ENCODE measurements at places on chromosomes 2 and 18.

DNA sequence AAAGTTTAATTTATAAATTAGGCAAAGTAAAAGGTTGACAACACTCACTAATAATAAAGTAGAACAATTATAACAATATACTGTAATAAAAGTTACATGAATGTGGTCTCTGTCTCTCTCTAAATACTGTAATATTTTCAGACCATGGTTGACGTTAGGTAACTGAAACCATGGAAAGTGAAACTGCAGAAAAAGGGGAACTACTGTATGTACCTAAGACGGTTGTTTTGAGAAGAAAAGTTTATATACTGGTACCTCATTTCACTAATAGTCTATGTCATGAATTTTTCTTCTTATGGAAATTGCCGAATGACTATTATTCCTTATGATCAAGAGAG, 166.7 kb upstream of the ZNF521 start:
- DNase-seq = no peak

DNA sequence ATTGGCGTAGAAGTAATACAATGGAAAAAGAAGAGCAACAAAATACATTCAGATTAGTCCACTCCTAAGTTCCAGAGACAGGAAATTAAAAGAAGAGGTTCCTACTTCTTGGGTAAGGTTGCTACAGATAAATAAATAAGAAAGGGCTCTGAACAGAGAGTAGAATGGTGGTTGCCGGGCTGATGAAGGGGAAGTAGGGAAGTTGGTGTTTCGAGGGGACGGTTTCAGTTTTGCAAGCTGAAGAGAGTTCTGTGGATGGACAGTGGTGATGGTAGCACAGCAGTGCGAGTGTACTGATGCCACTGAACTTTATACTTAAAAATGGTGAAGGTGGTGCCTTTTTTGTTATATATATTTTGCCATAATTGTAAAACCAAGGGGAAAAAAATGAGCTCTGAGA, 48.2 kb downstream of the CABYR start:
- DNase-seq = no peak

GRCh38 chr2:23669413-23670244, 257.3 kb downstream of the ATAD2B start:
- peak; percentile 8 for DNase-seq

- DNase-seq = no peak
Measured at GRCh38 chr2:85309699-85310321, 18.0 kb downstream of the TGOLN2 start.

GRCh38 chr18:62717169-62717924, 2.0 kb downstream of the PHLPP1 start:
- DNase-seq = peak; percentile 63

- no peak for DNase-seq
Measured at GRCh38 chr2:26178746-26179436, 6.0 kb downstream of the GAREM2 start.

DNA sequence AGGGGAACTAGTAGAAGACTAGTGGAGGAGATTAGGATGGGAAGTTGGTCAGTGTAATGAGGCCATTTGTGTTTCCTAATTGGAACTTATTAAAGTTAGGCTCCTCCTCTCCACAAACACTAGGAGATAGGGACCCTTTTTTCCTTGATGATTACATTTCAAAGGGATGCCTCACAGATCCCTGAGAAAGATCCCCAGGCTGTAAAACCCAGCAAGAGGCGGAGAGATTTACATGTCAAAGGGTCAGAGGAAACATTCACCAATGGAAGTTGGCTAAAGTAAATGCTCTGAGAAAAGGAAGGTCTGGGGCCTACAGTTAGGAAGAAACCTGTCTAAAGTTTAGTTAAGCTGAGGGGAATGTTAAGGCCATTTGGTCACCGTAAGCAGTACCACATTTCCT, 1.4 kb upstream of the CCDC85A start:
- DNase-seq = no peak

DNA sequence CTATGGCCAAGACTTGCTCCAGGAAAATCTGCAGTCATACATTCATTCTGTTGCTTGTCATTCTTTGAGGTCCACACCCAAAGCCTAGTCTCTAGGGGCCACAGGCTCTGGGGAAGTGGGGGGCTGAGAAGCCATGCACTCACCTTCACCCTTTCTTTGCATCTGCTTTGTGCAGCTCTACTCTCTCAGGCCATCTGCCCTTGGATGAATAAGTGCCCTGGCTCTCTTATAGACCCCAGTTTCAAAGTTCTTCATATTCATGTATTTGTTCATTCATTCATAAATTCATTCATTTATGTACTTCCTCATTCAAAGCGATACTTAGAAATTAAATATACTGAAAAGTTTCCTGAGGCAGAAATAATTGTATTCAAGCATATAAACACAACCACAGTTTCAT, 130.3 kb upstream of the FAM98A start:
- DNase-seq = no peak

GRCh38 chr18:63177919-63178821, 141.4 kb downstream of the BCL2 start:
- peak; percentile 29 for DNase-seq

GRCh38 chr2:126792993-126793392, 105.7 kb upstream of the TEX51 start:
- no peak for DNase-seq

DNA sequence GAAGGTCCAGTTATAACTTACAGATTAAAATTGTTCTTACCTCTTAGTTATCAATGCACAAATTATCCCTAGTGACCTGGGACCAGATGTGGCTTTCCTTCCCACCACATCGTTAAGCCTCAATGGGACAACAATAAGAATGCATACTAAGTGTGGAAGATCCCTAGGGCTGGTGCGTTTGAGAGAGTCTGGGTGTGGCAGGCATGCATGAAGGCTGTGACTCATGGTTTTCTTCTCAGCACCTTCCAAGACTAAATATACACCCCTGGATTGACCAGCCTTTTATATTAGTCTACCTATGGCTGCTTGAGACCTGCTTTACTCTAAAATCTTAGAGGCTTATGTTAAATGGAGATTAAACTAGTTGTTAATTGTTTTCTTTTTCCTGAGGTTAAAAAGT, 261.7 kb upstream of the SLC14A2 start:
- no peak for DNase-seq

DNA sequence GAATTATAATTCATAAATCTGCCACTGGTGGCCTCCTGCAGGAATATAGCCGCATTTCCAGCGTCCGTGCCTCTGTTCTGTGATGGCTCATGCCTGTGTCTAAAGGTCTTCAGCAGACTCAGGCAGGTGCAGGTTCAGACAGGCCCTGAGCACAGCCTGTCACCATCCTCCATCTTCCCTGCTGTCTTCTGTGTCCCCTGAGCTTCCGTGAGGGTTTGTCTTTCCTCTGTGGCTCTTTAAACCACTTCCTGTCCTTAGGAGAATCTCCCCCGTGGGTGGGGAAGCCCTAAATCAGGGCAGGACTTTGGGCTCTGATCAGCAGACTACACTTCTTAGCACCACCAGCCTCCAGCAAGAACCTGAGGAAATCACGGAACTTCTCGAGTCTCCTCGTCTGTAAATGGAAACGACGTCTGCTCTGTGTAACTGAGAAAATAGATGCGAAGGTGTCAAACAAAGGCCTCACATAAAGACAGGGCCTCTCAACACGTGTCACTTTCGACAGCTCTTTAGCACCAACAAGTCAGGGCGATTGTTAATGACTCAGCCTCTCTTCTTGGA, 24.1 kb upstream of the NFATC1 start:
- DNase-seq = no peak

DNA sequence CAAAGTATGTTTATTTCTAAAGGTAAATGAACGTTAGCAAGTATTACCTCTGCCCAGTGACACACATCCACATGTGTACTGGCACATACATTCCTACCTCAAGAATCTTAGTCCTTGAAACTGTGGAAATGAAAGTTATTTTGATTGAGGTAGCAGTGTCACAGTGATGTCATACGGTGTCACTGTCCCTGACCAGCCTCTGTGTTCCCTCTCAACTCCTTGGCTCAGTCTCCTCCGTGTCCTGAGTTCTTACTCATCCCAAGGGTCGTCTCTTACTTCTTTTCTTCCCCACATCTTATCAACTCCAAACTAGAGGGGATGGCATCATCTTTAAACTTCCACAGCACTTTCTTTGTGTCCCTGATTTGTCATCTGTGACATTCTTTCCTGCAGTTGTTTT, 3.3 kb downstream of the NCK2 start:
- no peak for DNase-seq

DNA sequence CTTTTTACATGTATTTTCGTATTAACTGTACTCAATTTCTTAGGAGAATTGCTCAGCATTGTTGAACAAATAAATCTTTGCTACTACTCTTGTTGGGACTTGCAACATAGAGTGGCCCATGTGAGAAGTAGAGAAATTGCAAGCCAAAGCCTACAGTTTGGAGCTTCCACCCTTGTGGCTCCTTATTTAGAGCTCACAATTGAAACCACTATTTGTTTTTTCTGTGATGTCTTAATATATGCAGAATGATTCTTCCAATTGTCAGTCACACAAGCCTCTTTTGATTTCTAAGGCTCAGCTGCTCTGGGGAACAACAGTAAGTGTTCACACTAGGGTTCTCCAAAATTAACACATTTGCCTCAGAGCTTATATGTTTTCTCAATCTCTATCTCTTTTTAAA, 60.2 kb upstream of the GALNT13 start:
- peak; percentile 53 for DNase-seq

GRCh38 chr2:199682001-199682400, 169.0 kb downstream of the FTCDNL1 start:
- DNase-seq = no peak
